ENCODE measurements at places on chromosomes 3 and 15.

DNA sequence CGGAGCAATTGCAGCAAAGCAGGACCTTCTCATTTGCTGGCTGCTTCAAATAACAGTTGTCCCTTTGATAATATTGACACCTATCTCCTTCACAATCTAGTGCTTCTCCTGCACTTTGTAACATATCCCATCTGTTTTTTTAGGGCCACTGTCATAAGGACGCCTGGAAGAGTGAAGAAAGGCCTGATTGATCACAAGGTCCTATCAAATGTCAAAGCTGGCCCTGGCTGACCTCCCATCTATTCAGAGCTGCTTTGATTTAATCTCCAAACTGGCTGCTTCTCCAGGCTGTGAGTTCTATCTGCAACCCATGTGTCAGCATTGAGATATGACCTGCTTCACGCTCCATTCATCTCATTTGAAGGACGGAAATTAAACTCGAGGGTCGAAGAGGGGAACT, 601.2 kb upstream of the KCNMB2 start:
- no peak for DNase-seq

GRCh38 chr3:13069495-13069894, 3.7 kb downstream of the IQSEC1 start:
- no peak for DNase-seq

- no peak for DNase-seq
Observed at GRCh38 chr3:88712552-88712951, 394.9 kb upstream of the EPHA3 start.

DNA sequence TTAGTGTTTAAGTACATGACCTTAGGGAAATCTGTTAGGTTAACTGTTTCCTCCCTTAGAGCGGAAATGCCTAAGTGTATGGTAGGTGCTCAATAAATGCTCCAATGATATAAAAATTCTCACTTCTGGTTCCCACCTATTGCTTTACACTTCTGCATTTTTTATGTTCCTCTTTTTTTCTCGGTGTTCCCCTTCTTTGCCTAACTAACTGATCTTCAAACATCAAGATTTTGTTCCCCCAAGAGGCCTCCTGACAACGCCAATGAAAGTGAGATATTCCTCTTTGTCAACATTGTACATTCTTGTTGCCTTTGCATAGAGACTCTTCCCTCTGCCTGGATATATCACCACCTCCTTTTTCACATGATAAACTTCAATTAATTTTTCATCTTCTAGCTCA, 17.4 kb downstream of the SLC35A5 start:
- DNase-seq, result no peak

DNA sequence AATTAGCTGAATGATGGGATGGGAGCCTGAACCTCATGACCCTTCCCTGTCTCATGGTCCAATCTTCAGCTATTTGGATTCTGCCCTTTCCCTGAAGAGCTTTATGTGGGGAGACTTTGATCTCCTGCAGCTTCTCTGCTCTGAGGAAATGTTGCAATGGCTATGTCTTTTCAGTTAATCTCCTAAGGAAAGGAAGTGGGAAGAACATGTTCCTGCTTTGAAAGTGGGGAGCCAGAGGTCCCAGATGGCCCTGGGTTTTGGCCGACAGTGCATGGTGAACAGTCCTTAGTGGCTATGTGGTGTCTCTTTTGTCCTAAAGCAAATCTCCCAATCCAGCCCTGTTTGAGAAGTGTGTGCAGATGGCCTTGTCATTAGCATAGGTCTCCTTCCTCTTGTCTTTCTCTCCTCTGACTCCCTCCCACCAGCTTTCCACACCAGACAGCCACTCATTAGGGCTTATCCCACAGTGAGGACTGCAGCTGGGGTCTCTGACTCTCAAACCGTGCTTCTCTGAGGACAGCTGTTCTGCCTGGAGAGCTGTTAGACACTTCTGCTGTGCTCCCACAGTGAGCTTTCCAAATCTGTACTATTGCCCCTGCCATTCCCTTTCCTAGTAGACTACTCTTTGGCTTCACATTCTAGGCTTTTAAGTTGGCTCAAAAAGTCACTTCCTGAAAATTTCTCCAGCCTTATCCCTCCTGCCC, 365.8 kb upstream of the UMPS start:
- no peak for DNase-seq

- DNase-seq, result no peak
Observed at GRCh38 chr15:63979262-63979793, 67.0 kb downstream of the DAPK2 start.

- DNase-seq, result no peak
Observed at GRCh38 chr15:52417521-52417920, 111.2 kb downstream of the MYO5A start.

- DNase-seq, result no peak
Observed at GRCh38 chr3:72543246-72543645, 305.0 kb downstream of the SHQ1 start.

GRCh38 chr3:125990253-125990970, 21.4 kb downstream of the ROPN1B start:
- peak; percentile 82 for DNase-seq

GRCh38 chr3:76834657-76835056, 205.2 kb upstream of the ROBO2 start:
- no peak for DNase-seq

- DNase-seq, result no peak
Observed at GRCh38 chr15:60083318-60083717, 79.2 kb downstream of the FOXB1 start.

- DNase-seq, result no peak
Observed at GRCh38 chr3:184354754-184355153, 6.7 kb downstream of the CLCN2 start.

DNA sequence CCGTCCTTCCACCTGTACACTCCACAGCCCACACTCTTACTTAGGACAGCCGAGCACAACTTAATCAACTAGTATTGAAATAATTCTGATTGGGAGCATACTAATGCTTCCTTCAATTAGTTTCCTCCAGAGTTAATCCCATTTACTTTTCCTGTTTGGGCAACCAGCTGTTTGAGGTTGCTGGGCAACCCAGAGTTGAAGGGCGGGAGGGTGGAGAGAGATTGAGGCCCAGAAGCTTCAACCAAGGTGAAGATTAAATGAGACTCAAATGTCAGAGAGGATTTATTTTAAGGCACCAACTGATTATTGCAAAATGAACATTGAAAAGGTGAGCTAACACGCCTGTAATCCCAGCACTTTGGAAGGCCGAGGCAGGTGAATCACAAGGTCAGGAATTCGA, 428.5 kb upstream of the SEMA6D start:
- DNase-seq, result no peak

- no peak for DNase-seq
Observed at GRCh38 chr3:29718661-29719065, 437.8 kb downstream of the RBMS3 start.

GRCh38 chr3:139204728-139205127, 139.1 kb upstream of the MRPS22 start:
- no peak for DNase-seq

DNA sequence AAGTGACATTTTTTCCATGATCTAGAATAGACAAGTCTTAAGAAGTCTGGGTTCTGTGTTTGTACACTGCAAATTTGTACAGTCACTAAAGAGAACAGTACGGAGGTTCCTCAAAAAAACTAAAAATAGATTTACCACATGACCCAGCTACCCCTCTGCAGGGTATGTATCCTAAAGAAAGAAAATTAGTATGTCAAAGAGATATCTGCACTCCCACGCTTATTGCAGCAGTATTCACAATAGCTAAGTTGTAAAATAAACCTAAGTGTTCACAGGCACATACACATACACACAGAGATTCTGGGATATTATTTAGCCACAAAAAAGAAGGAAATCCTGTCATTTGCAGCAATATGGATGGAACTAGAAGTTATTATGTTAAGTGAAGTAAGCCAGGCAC, 120.4 kb downstream of the ZIC1 start:
- DNase-seq, result no peak

DNA sequence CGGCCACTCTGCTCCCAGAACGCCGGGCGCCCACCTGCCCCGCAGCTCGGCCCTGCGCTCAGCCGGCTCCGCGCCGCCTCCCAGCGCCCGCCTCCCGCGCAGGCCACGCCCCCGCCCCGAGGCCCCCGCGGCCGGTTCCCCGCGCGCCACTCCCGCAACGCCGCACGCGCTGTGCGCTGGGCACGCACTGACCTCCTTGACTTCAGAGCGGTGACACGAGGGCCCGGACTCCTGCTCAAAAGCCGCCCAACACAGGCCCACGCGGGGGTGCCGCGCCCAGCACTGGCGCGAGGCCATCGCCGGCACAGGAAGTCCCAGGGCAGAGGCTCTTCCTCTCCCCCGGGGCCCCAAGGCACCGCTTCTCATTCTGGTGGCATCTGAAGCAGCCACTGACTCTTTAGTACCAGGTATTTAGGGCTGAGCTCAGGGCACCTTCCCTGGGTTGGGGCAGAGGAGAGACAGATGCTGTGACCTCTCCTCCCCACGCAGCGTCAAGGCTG, 12.4 kb downstream of the TNK2 start:
- no peak for DNase-seq

DNA sequence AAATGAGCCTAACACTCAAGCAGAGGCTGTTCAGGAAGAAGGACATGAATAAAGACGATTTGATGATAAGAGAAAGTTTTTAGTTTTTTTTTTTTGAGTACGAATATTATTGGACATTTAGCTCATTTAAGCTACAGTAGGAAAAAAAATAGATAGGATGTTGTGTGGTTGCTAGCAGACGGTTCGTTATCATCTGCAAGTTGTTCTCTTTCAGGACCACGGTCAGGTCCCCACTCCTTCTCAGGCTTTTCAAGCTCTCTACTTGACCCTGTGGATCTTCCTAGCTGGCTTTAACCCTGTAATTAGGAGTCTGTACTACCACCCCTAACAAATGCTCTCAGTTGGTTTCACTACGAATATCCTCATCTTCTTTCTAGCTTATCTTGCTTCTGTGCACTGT, 1.1 kb downstream of the KCNH8 start:
- DNase-seq, result no peak

DNA sequence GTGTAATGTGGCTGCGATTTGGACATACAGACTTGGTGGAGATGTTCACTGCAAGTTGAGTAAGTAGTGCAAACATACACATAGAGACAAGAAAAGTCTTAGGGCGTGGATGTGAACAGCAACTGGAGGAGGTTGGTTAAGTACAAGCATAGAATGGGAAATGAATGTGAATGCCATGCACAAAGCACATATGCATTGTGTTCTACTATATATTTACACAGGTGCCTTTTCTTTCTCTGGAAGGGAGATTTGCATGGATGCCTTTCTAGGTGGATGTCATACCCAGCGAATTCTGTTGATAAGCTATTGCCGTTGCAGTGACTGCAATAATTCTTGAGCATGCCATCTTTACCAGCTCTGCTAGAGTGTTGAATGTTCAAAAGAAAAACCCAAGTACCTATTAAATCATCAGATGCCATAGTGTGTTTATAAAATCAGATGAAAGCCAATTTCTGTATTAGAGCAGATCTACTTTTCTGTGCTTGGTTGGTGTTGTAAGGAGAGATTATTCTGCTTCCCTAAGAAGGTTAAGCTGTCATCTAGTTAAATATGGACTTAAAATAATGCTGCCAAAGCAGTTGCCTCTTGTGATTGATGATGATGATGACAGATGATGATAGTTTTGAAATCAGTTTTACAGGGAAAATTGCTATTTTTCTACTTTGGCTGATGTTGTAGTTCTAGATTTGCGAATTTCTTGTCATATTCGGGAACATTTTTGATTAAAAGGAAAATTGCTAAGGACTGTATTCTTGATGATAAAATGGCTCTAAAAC, 148.4 kb downstream of the CNTN4 start:
- no peak for DNase-seq

GRCh38 chr3:195790901-195791300, 20.8 kb downstream of the MUC4 start:
- no peak for DNase-seq

DNA sequence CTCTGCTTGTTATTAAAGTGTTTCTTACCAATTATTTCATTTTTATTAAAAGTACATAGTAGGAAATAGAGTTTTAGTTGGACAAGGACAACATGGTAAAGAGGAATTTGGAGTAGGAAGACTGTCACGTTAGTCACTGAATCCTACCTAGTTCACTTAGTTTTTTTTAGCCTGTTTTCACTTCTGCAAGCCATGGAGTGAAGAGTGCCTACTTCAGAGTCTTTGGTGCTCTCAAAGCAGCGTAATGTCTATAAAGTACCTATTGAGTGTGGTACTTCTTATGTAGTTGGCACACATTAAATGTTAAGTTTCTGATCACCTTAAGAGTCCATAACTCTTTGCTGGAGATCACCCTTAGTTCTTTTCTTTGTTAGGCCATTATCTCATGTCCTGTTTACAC, 78.7 kb downstream of the LPP start:
- DNase-seq, result no peak

Measured in NCI-H2107 (cell line).